ENCODE measurements at places on chromosomes 12 and 14.

- DNase-seq, result peak; percentile 7
Observed at GRCh38 chr14:59123531-59123930, 64.9 kb upstream of the DAAM1 start.

- DNase-seq, result no peak
Observed at GRCh38 chr12:79956896-79957295, 22.0 kb upstream of the PPP1R12A start.

DNA sequence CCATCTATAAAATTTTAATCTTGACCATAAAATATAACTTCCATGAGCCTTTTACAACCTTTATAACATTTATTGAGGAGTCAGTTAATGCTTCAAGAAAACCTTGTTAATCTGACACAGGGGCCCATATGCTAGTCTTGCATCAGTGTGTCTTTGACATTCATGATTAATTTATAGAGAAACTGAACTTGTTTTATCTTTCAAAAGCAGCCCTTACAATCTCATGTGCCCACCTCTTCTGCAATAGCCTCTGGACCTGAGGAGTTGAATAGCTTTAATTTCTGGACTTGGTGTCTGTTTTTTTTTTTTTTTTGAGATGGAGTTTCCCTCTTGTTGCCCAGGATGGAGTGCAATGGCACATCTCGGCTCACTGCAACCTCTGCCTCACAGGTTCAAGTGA, 8.6 kb upstream of the LPCAT3 start:
- DNase-seq, result no peak

- DNase-seq, result no peak
Observed at GRCh38 chr14:37098132-37098531, 74.3 kb downstream of the SLC25A21 start.

DNA sequence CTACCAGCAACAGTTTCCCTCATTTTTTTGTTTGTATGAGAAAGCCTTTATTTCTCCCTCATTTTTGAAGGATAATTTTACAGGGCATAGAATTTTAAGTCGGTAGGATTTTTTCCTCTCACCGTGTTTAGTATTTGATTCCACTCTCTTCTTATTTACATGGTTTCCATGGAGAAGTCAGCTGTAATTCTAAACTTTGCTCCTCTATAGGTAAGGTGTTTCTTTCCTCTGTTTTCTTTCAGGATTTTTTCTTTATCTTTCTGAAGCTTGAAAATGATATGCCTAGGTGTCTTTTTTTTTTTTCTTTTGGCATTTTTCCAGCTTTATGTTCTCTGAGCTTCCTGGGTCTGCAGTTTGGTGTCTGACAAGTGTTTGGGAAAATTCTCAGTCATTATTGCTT, 75.6 kb upstream of the ETV6 start:
- DNase-seq, result no peak

DNA sequence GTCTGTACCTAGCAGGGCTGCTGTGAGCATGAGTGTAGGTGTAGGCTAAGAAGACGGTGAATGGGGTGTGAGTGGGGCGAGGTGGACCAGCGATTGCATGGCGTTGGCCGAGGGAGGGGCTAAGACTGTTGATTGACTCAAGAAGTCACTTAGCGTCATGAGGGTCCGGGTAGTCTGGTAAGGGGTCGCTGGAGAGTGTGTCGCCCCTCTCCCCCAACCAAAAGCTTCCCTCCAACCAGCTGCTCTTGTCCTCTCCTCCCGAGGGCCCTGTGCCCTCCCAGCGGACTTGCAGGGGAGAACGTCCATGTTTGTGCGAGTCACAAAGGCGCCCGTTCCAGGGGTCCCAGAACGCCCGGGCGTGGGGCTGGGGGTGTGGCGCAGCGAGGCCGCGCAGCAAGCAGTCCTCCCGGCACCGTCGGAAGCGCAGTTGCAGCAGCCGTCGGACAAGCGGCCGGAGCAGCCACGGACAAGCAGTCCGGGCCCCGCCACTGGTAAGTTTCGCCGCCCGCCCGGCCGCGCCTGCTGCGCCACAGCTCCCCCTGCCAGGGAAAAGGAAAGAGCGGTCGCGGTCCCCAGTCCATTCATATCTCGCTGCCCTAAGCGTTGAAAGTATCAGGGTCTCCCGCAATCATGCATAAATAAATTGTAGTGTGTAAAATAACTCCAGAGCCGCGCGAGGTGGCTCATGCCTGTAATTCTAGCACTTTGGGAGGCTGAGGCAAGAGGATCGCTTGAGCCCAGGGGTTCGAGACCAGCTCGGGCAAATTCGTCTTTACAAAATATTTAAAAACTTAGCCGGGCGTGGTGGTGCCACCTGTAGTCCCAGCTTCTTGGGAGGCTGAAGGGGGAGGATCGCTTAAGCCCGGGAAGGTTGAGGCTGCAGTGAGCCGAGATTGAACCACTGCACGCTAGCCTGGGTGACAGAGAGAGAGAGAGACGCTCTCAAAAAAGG, at the start of gene CCDC63:
Gene CCDC63, plus strand, starts transcription at position 373 of the 952 bp plus-strand sequence. CDS start 5,968 bp downstream, outside the sequence.
- DNase-seq, result no peak

GRCh38 chr12:89349814-89350213, 2.5 kb downstream of the DUSP6 start:
- DNase-seq, result peak; percentile 75

DNA sequence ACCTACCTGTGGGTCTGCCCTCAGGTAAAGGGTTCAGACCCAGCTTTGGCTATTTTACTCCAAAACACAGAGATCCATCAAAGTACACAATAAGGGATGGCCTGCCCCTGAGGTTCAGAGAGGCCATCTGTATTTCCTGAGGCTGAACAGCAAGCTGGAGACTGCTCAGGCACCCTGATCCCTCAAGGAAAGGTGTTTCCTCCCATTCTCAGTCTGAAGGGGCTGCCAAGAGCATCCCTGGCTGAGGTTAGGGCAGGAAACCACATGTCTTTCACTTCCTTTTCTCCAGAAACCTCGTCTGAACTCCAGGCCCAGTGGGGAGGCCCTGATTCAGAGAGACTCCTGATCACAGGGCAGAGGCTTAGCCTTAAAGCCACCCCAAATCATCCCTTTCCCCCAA, 1.5 kb downstream of the RILPL1 start:
- no peak for DNase-seq

DNA sequence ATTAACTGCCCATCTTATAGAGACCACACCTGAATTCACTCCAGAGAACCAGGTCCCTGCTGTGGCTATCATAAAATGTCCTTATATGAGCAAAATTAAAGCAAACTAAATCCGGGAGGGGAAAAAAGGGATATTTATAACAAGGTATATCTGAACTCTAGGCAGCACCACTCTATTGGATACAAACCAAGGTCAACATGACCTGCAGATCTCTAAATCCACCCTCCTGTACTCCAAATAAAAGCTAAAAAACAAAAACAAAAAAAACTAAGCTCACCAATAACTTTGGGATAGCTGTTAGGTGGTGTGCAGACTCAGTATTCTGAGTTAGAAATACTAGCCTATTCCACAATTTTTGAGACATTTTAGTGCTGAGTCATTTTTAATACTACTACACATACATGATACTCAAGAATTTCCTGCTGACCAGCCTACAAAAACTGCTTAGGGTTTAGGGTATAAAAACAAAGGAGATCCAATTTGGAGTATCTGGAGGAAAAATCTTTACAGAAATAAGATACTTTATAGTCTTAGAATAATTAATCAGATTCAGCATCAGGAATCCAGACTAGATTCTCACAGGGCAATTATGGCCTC, 46.6 kb upstream of the LTBP2 start:
- DNase-seq, result peak; percentile 67

GRCh38 chr12:132406493-132407450, 77.4 kb upstream of the GALNT9 start:
- no peak for DNase-seq

- DNase-seq, result peak; percentile 21
Observed at GRCh38 chr12:71312768-71313403, 126.7 kb upstream of the LGR5 start.
